ENCODE measurements at places on chromosomes 7 and 10. TPM values are rescaled to one million over a fixed set of nuclear protein-coding genes. Genes with fewer than 3 reads are reported as not detected.

DNA sequence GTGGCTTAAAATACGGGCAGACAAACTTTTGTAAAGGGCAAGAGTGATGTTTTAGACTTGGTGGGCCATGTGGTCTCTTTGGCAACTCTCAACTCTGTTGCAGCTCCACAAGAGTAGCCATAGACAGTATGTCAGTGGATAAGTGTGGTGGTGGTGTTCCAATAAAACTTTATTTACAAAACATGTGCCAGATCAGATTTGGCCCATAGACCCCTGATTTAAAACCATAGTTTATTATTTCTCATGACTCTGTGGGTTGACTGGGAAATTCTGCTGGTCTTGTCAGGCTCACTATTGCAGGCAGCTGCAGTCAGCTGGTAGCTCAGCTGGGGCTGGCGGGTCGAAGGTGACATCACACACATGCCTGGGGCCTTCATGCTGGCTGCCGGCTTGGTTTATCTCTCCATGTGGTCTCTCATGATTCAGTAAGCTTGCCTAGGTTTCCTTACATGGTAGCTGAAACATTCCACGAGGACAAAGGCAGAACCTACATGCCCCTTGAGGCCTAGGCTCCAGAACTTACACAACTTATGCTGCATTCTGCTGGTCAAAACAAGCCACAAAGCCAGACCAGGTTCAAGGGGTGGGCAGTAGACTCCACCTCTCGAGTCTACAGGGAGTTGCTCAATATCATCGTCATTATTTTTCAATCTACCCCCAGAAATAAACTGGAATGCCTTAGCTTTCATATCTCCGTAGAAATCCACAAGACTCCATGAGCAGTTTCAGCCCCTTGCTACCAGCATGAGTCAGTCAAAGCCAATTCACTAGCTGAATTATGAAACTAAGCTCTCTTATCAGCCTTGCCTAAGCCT is 245.7 kb downstream of the WDR11 start:
- no peak overlapping the region for H3K4me3 ChIP-seq
- no peak for DNase-seq
- H3K4me1 ChIP-seq = no peaks in the 10 kb centered on the region

GRCh38 chr7:111282626-111283025 is 191.7 kb downstream of the LRRN3 start:
- no peak overlapping the region for H3K27ac ChIP-seq
- H3K27me3 ChIP-seq = no peaks in the 10 kb centered on the region
- no peak for DNase-seq
- H3K4me1 ChIP-seq = no peaks in the 10 kb centered on the region

GRCh38 chr10:7306147-7306546 is 104.7 kb downstream of the SFMBT2 start:
- no peak overlapping the region for H3K4me3 ChIP-seq
- no peak for DNase-seq
- H3K27ac ChIP-seq = no peak overlapping the region

- H3K4me1 ChIP-seq = peaks cover 15% of the 10 kb centered on the region
- no peak overlapping the region for H3K27ac ChIP-seq
- H3K27me3 ChIP-seq = peaks cover 34% of the 10 kb centered on the region
- peak overlapping the region; percentile 73 for H3K4me3 ChIP-seq
- H3K36me3 ChIP-seq = no peaks in the 10 kb centered on the region
- peak; percentile 91 for DNase-seq
These were observed 3.7 kb downstream of the ELOVL3 start for GRCh38 chr10:102229810-102230263.

DNA sequence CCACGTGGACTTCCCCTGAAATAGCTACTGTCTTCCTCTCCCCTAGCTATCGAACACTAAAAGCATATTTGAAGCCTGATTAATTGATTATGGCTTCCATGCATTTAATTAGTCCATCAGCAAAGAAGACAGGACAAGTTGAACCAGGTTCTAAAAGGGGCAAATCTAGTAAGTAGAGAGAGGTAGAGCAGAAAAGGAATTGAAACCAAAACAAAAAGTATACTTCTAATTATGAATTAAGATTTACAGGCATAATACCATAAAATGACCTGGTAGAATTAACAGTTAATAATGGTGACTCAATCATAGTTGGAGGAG is 393 bp upstream of the DNAJC1 start:
- peaks cover 7% of the 10 kb centered on the region for H3K36me3 ChIP-seq
- peak overlapping the region; percentile 87 for H3K4me3 ChIP-seq
- peaks cover 6% of the 10 kb centered on the region for H3K27me3 ChIP-seq
- peaks cover 35% of the 10 kb centered on the region for H3K4me1 ChIP-seq
- DNase-seq = no peak

DNA sequence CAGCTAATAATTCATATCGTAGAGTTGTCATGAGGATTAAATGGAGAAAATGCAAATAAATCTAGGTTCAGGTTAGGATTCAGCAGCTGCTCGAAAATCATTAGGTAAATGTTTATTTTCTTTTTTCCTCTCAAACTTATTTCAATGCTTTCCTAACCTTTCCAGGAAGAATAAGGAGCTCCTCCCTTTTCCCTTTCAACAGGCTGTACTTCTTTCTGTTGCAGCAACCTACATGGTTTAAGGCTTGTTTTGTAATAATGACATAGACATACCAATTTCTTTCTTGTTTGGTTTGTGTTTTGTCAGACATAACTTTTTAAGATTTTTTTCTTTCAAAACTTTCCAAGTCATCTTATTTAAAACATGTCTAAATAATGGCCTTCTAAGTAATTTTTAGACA is 18.2 kb downstream of the GPR141 start:
- no peak overlapping the region for H3K27ac ChIP-seq
- no peak for DNase-seq
- no peak overlapping the region for H3K4me3 ChIP-seq
- no peaks in the 10 kb centered on the region for H3K36me3 ChIP-seq

POLR1F gene
- 20.0 TPM for total RNA-seq

PPP1R3A gene
- total RNA-seq = not detected

METTL27 gene
- 1.7 TPM for total RNA-seq
